ENCODE measurements at places on chromosomes 6 and 20. TPM values are rescaled to one million over a fixed set of nuclear protein-coding genes. Genes with fewer than 3 reads are reported as not detected.

LRRN4 gene
- 1.1 TPM for total RNA-seq

OCSTAMP gene
- not detected for total RNA-seq

SLPI gene
- not detected for total RNA-seq

THEMIS gene
- total RNA-seq, result 0.07 TPM

SUMO4 gene
- 1.6 TPM for total RNA-seq

MEI4 gene
- 0.54 TPM for total RNA-seq

SH3BGRL2 gene
- 14.1 TPM for total RNA-seq

DNA sequence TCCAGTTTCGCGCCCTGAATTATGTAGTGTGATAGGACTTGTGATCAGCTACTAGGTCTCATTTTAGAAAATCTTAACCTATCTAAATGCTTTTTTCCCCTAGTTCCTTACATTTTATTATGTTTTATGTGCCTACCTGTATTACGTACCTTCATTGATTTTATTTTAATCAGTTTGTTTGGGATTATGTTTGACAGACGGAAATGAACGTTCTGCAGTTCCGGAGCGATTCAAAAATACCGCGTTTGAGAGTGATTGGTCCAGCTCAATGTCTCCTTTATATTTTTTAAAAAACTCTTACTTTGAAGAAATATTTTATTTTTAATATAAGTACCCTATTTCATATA is 114.3 kb upstream of the BTN3A2 start:
- no peak for DNase-seq

GRCh38 chr6:38176797-38177751 is 357.5 kb downstream of the ZFAND3 start:
- DNase-seq, result no peak

GRCh38 chr6:17710331-17710730 is 3.6 kb upstream of the NUP153 start:
- DNase-seq, result peak; percentile 27

DNA sequence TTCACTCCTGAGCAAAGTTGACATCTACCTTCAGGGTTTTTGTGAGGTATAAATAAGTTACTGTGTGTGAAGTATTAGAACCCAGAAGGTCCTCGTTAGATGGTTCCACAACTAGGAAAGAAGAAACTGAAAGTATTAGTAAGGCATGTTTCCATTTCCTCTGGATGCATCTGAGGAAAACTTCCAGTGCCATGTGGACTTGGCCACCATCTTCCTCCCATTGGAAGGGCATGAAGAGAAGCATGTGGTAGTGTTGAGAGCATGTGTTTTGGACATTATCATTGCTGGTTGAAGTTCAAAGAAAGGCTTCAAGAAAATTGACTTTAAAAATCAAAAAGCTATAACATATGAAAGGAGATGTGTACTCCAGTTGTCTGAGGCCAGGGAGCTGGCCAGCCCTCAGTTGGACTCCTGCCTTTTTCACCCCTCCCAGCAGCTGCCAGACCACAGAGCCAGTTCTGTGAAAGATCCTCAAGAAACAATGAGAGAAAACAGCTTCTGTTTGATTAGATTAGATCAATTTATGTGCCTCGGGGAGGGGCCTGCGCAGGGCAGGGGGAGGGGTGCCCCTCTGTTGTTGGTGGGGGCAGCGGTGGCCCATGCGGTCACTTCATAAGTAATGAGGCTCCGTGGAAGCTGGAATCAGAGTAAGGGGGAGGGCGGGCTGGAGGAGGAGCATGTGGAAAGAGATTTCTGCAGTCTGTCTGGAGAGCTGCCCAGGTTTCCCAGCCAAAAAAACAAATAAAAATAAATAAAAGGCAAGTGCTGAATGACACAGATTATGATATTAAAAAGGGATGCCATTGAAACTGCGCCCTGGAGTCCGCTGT is 154.0 kb downstream of the JARID2 start:
- DNase-seq, result peak; percentile 71

- no peak for DNase-seq
Observed at GRCh38 chr6:134883314-134883713, 66.6 kb downstream of the ALDH8A1 start.

- no peak for DNase-seq
Observed at GRCh38 chr20:52012079-52012478, 179.5 kb downstream of the ZFP64 start.

DNA sequence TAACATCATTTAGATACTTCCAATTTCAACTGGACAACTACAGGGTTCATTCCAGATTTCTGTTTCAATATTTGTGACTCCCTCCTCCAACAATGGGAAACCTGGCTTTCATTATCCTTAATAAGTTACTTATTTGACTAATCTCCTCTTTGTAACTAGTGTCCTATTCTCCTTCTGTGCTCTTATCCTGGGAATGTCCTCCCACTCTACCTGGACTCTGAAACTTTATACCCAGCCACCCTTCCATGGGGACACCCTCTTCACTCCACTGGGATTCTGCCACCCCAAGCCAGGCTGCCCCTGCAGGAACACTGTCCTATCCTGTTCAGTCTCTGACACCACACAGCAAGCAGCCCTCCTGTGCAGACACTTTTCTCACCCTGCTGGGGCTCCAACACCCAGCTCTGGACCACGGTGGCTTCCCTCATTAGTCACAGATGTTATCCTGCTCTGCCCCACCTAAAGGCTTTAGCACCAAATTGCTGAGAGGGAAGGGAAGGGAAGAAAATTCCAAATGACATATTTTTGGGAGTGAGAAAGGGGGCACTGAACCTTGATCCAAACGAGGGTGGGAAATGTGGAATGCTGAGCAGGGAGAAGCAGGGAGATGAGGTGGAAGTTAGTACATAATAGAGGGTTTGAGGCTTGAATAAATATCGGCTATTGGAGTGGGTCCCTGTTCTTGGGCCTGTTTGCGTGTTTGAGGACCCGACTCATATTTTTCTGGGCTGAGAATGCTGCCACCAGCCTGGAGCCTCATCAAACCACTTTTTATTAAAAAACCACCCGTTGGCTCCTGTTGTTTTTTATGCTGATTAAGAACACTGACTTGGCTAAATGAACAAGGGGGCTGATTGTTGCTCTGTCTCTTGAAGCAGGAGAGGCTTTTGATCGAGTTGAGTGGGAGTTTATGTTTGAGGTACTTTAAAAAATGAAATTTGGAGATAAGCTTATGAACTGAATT is 54.0 kb upstream of the AKIRIN2 start:
- DNase-seq, result peak; percentile 84

- no peak for DNase-seq
Observed at GRCh38 chr6:15061180-15061641, 184.7 kb upstream of the JARID2 start.

GRCh38 chr6:146856296-146856695 is 257.5 kb downstream of the ADGB start:
- DNase-seq, result no peak

DNA sequence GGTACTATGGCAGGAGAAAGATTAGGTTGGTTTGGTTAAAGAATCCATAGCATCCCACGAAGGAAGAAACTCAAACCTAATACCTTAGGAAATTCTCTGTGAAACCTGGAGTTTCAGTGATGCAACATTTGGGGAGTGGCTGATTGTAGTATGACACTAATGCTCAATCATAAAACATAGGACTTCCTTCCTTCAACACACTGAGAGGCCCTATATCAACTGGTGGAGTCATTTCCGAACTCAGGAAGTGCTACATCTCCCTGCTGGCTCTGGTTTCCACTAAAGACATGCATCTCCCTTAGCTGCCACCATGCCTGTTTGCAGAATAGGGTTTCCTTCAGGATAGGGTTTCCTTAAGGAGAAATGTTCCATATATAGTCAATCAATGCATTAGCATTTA is 5.2 kb upstream of the MANEA start:
- DNase-seq, result no peak

GRCh38 chr6:150738092-150738629 is 127.3 kb upstream of the MTHFD1L start:
- no peak for DNase-seq

DNA sequence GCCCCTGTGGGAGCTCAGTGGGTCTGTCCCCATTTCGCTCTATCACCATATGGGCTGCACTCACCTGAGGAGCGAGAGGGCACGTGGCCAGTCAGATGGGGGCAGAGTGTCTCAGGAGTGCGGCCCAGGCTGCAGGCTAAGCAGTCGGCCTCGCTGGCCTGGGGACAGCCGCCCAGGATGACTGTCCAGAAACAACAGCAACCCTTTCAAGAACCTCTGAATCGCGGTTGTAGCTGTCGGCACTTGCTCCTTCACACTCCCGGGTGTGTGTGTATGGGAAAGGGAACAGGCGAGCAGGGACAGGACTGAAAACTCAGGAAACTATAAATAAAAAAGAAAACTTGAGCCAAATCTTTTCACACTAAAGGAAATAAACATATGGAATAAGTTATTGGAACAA is 63.1 kb downstream of the TFAP2A start:
- DNase-seq, result no peak

GRCh38 chr6:47308198-47308517 is 1.5 kb downstream of the TNFRSF21 start:
- no peak for DNase-seq

DNA sequence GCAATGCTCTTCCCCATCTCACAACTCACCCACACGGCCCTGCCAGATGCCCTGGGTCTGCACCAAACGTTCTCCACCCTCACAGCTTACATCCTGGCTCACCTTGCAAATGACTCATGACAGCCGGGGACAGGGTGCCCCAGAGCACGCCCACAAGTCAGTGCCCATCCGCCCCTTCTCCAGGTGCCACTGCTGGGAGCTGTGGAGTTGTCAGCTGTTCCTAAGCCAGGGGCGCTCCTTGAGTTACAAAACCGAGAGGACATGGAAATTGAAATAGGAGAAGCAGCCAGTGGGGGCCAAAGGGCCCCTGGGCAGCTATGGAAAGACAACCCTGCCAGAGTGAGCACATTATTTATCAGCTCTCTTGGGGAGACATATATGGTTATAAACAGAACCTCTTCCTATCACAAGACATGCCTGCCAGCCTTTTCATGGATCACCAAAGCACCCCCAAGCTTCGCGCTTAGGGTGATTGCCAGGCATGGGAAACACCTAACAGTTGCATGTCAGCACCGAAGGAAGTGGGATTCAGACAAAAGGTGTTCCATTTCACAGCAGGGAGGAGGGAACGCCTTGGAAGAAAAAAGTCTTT is 236.8 kb downstream of the LY86 start:
- no peak for DNase-seq

DNA sequence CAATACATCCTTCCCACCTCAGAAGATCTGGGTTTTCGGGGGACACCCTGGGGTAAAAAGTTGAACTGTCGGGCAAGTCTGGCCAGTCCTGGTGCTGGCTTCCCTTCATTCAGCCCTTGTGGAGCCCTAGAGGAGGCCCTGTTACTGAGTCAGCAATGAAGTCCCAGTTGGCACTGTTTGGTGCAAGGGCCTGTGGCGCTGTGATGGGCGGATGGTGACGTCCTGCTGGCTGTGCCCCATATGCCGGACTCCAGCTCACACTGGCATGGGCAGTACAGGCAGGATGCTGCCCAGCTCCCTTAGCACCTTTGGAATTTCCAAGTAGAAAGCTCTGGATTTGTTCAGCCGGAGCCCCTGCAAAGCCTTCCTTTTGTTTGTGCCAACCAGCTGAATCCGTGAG is 186.2 kb upstream of the PMEPA1 start:
- DNase-seq, result no peak
